ENCODE measurements at places on chromosomes 16 and 17.

GRCh38 chr17:60102632-60103096 is 23.9 kb upstream of the HEATR6 start:
- DNase-seq, result no peak

DNA sequence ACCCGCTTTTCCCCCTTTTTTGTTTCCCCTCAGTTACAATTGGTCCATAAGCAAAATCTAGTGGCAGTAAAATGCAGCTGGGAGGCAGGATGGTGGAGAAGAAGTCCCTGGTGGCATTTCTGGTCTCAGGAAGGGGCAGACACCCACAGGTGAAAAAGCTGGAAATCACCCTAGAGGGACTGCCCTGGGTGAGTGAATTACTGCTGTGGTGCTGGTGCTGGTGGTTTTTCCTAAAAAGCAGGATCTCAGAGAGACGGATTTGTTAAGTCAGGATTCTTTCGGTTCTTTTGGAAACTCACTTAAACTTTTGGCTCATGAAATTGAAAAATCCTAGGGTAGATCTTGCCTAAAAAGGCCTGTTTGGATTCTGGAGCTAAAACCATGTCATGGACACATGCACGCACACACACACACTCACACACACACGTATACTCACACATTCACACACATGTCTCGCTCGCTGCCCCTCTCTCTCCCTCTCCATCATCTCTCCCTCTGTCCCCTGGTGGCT is 65.8 kb downstream of the NKD1 start:
- no peak for DNase-seq

DNA sequence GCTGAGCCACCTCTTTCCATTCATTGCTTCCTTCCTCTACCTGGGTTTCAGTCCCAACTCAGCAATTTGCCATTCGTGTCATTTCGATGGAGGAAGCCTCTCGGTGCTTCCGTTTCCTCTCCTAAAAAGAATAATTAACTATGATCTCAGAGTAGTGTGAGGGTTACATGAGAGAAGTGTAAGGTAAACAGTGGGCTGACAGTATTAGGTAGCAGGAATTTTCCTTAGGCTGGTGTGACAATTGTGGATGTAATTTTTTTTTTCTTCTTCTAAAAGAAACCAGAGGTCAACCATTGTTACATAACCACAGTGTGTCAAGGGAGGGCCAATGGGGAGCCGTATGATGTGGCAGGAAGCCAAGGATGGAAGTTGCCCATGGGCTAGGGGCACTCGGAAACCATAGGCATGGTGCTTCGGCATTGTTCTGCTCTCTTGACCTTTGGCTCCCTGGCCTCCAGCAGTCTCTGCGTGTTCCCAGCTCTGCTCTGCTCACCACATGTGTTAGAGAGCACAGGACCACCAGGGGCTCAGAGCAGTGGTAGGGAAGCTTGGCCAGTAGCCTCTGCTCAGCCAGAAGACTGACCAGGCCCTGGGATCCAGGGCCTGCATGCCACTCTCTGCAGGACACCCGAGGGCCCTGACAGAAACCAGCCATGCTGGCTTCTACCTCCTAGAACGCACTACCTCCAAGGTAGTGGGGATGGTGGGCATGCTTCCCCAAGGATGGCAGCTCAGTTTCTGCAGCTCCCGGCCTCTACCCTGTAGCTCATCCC is 2.0 kb upstream of the TOP2A start:
- DNase-seq, result no peak

DNA sequence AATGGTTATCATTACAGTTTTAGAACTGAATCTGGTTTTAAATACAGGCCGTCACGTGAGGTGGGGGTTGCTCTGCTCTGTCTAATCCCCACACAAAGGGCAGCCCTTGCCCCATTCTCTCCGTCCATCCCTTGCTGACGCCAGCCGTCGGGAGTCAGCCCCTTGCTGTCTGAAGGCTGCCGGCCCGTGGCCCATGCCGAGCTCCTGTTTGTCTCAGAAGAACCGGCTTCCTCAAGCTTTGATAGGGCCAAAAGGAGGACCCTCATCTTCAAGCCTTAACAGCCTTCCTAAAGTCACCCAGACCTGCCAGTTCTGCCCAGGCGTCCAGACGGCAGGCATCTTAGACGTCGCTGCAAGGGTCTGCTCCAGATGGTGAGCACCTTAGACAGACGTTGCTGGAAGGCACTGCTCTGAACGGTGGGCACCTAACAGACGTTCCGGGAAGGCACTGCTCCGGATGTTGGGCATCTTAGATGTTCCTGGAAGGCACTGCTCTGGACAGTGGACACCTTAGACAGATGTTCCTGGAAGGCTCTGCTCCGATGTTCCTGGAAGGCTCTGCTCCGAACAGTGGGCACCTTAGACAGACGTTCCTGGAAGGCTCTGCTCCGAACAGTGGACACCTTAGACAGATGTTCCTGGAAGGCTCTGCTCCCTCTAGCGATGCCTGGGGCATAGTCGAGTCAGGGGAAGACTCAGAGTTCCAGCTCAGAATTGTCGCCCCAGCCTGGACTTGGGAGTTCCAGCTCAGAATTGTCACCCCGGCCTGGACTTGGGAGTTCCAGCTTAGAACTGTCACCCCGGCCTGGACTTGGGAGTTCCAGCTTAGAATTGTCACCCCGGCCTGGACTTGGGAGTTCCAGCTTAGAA is 35.1 kb upstream of the CHMP6 start:
- DNase-seq, result no peak

GRCh38 chr16:85491058-85491771 is 121.9 kb upstream of the GSE1 start:
- DNase-seq, result no peak

GRCh38 chr17:59277031-59277430 is 54.4 kb upstream of the YPEL2 start:
- DNase-seq, result no peak

DNA sequence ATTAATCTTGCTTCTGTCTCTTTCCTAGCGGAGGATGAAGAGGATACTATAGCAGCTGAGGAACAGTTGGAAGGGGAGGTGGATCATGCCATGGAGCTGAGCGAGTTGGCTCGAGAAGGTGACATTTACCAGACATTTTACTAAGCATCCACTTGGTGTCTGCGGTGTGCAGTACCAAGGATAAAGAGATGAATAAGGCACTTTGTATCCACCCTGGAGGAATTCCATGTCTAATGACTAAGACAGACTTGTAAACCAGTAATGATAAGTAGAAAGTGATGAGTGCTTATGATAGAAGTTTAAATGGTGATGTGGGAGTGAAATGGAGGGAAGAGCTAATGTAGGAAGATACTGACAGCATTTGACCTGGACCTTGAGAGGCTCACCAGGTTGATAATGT is 12.0 kb downstream of the SRCAP start:
- no peak for DNase-seq

DNA sequence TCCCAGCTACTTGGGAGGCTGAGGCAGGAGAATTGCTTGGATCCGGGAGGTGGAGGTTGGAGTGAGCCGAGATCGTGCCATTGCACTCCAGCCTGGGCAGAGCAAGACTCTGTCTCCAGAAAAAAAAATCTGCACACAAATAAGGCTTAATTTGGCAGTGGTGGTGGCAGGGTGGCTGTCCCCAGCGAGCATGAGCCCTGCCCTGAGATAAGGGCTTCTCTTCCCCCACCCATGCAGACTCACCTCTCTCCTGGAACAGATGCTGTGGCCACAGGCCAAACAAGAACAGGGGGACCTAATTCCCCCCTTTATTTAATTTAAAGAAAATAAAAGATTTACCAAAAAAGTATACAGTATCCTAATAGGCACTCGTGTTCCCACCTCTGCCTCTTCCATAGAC is 157.2 kb downstream of the RAB11FIP4 start:
- no peak for DNase-seq

DNA sequence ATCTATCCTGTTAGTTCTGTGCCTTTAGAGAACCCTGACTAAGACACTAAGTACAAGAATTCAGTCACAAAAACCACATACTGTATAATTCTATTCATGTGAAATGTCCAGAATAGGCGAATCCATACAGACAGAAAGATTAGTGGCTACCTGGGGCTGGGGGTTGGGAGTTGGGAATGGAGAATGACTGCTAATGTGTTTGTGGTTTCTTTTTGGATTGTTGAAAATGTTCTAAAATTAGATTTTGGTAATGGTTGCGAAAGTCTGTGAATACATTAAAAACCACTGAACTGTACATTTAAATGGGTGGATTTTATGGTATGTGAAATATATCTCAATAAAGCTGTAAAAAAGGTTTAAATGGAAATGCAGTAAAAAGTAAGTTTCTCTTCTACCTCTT is 80.4 kb upstream of the AKTIP start:
- no peak for DNase-seq

DNA sequence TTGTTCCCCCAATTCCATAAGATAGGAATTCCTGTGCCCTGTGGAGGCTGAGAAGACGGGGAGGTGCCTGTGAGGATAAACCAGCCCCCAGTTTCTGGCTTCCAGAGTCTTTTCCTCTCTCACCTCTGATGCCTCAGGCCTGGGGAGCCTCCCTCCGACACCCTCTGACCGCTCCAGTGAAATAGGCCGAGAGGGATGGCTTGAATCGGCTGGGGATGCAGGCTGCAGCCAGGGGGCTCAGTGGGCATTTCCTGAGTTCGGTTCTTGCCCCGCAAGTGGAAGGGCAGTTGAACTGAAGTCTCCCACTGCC is 339.4 kb downstream of the SEC14L1 start:
- no peak for DNase-seq

DNA sequence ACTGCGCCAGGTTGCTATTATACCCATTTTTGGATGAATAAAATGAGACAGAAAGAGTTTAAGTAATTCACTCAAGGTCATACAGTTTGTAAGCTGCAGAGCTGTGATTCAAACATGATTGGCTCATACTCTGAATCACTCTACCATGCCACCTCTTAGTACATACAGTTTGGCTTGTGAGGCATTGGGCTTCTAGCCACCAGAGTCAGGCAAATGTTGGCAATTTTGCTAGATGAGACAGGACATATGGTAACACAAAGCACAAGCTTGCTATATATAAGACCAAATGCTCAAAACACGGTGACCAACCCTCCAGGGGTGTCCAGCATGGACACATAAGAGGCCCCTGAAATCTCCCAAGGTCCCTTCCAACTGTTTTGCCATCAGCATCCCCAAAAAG is 236.0 kb upstream of the IRX5 start:
- no peak for DNase-seq

GRCh38 chr16:57788252-57788841 is 13.9 kb downstream of the KIFC3 start:
- no peak for DNase-seq

DNA sequence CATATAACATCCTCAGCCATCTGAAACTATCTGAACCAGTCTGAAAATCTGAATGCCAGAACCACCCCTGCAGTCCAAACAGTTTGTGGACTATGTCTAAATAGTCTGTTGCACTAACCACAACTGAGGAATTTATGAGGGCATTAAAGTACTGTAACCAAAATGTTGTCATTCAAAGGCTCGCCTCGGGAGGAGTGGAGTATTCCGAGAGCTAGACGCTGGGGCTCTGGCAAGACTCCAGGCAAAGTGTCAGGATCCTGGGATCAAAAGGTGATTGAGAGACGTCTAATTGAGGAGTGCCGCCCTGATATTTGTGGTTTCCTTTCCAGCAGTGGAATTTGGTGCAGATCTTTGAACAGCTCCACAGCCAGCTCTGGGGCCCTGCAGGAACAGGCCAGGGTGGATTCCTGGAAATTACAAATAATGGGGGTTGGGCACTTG is 142.9 kb upstream of the MYOCD start:
- DNase-seq, result no peak

DNA sequence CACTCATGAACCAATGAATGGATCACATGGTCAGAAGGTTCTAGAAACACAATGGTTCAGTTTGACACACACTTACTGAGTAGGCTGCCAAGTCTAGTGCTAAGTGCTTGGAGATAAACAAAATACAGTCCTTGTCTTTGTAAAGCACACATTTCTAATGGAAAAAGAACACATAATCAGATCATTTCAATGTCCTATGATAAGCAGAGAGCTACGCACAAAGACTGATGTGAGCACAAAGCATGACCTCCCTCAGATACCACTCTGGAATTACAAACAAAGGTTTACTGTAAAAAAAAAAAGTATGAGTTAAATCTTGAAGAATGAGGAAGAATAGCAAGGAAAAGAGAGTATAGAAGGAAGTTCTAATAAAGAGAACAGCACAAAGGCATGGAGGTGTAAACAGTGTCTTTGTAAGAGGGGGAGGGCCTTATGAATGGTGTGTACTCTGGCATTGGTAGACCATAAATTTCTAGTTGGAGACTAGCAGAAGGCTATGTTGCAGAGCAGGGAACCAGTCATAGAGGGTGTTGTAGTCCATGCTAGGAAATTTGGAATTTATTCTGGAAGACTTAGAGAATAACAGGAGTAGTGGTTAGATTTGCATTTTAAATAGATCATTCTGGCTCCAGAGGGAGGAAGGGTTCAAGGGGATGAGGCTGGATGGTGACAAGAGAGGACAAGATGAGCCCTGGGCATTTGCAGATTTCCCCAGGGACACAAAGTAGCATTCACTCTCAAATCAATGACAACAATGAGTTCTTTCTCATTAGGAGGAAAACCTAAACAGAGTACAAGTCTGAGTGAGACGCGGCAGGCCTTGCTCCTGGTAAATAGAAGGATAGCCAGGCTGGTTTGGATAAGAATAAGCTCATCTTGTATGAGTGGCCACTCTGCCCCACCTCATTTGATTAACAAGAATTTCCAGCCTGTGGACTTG is 468.0 kb downstream of the TOX3 start:
- no peak for DNase-seq

- no peak for DNase-seq
Measured at GRCh38 chr16:82033683-82034300, 1.3 kb upstream of the HSD17B2 start.

DNA sequence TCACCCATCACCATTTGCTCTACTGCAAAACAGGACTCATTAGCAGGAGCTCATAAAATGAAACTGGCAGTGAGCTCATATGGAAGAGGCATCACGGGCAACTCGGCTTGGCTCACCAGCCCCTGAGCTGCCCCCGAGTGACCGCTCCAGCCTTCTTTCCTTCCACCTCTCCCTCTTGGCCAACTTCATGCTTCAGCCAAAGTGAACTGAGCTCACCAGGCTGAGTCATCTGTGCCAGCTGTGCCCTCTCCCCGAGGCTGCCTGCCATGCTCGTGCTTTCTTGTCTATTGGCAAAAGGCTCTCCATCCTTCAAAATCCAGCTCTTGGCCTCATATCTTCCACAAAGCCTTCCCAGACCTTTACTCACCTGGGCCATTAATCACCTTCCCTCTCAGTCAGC is 391.4 kb downstream of the WWOX start:
- DNase-seq, result peak; percentile 26

GRCh38 chr16:85061566-85061965 is 34.0 kb downstream of the KIAA0513 start:
- no peak for DNase-seq

Data from H54 (cell line).